ENCODE measurements at places on chromosomes 16 and 17. TPM values are rescaled to one million over a fixed set of nuclear protein-coding genes. Genes with fewer than 3 reads are reported as not detected.

The SLC52A1 gene
- not detected for total RNA-seq

The LGALS9B gene
- not detected for total RNA-seq

The PROCA1 gene
- total RNA-seq, result 2.3 TPM

The VMO1 gene
- total RNA-seq, result 0.82 TPM

The CHMP1A gene
- 76.8 TPM for total RNA-seq

The C16orf54 gene
- total RNA-seq, result not detected

The CCDC144A gene
- total RNA-seq, result 1.1 TPM

The CRISPLD2 gene
- total RNA-seq, result 1.7 TPM

The APOH gene
- not detected for total RNA-seq

Data from chondrocyte (in vitro differentiated cells).